ENCODE measurements at places on chromosomes 5 and 9.

DNA sequence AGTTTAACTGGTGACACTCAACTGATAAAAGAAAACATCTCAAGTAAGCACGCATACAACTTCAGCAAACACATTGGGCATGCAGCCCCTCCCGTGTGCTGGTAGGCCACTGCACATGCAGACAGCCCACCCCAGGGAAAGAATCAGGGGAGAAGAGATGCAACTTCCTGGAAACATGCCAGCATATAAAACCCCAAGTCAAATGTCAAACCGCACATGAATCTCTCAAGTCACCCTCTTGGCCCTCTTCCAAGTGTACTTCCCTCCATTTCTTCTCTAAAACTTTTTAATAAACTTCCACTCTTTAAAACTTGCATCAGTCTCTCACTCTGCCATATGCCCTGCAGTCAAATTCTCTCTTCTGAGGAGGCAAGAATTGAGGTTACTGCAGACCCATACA lies 732.7 kb downstream of the SEMA5A start:
- no peak for DNase-seq

- DNase-seq: no peak
Observed at GRCh38 chr5:80406980-80407734, 707 bp upstream of the ZFYVE16 start.

GRCh38 chr9:27474305-27474704 lies 49.8 kb upstream of the IFNK start:
- DNase-seq: no peak

DNA sequence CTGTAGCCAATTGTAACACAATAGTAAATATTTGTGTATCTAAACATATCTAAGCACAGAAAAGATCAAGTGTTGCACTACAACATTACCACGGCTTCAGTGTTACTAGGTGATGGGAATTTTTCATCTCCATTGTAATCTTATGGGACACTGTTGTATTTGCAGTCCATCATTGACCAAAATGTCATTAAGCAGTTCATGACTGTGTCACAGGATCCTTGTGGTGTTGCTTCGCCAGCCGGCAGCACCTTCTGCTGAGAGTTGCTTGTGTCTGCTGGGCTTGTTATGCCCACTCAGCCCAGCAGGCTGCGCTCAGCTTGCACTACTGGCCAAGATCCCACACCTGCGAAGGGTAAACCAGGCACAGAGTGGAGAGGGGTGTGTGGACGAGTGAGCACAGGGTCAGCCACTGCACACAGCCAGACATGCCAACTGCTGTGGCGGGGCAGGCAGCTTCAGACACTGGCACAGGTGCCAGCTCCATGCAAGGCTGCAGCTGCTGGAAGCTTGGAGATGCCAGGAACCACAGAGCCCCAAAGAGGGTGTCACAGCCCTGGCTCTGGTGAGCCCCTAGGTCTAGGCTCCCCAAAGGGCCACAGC lies 273.7 kb downstream of the CETN3 start:
- no peak for DNase-seq

GRCh38 chr9:131672451-131672850 lies 67.4 kb downstream of the RAPGEF1 start:
- no peak for DNase-seq

DNA sequence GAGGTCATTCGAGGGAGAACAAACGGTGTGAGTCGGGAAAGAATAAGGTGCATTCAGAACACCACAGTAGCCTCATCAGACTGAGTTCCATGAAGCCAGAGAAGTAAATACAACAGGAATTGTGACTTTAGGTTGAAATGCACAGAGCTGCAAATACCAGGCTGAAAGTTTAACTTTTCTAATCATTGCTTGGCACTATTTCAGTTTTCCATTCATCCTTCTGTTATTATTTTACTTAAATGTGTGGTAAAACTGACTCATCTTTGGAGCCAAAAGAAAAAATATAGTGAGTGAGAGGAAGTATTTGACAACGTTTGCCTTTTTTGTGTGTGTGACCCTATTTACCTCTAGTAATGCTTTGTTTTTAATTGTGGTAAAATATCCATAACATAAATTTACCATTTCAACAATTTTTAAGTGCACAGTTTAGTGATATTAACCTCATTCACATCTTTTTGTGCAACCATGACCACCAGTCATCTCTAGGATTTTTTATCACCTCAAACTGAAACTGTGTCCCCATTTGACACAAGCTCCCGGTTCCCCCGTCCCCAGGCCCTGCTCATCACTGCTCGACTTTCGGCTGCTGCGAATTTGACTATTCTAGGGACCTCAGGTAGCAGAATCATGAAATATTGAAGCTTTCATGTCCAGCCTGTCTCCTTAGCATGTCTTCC lies 166.8 kb downstream of the HSD17B3 start:
- DNase-seq: no peak

- DNase-seq: no peak
Observed at GRCh38 chr5:98773214-98773463, 324 bp upstream of the RGMB start.

- DNase-seq: no peak
Observed at GRCh38 chr5:173229966-173230689, 4.9 kb downstream of the NKX2-5 start.

DNA sequence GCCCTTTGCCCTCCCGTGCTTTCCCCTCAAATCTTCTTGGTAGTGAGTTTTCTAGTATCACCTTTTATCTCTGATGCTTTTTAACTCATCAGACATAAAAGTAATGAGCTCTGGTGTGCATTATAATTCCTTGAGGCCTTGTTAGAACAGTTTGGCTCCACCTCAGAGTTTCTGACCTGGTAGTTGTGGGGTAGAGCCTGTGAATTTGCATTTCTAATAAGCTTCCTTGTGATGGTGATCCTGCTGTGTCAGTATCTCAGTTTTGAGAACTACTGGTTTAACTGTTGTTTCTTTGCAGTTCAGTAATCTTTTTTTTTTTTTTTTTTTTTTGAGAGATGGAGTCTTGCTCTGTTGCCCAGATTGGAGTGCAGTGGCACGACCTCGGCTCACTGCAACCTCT lies 31.1 kb downstream of the UBE2D2 start:
- DNase-seq: no peak

DNA sequence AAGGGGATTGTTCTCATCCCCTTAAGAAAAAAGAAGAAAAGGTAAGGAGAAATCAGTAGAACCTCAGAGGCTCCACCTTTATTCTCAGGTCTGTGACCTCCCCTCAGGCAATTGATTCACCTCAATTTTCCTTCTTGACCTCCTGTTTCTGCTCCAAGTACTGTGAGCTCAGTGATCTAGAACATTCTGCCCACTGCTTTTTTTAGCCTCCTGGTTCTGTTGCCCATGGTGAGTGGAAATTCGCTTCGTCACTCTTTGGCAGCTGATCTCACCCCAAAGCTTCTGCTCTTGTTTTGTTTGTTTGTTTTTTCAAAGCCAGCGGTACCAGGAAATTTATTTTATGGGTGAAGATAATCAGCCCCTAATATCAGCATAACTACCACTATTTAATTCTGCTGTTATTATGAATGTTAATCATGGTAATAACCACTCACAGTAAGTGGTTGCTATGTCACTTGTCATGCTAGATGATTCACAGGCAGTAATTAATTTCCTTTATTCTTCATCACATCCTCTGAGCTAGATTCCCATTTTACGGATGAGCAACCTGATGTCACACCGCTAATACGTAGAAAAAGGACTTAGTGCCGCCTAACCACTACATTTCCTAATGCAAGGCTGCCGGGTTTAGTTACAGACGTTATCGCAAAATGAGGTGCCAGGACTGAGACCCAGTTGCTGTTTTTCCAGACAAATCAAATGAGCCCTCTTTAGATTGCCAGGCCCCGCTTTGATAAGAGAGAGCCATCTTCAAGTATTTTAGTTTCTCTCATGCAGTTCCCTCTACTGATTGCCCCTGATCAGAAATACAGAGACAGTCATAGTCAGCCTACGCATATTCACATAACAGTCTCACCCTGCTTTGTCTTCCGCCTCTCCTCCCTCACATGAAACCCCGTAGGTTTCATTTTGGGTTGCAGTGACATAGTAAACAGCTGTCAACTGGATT lies 78.2 kb downstream of the CYFIP2 start:
- DNase-seq: no peak

DNA sequence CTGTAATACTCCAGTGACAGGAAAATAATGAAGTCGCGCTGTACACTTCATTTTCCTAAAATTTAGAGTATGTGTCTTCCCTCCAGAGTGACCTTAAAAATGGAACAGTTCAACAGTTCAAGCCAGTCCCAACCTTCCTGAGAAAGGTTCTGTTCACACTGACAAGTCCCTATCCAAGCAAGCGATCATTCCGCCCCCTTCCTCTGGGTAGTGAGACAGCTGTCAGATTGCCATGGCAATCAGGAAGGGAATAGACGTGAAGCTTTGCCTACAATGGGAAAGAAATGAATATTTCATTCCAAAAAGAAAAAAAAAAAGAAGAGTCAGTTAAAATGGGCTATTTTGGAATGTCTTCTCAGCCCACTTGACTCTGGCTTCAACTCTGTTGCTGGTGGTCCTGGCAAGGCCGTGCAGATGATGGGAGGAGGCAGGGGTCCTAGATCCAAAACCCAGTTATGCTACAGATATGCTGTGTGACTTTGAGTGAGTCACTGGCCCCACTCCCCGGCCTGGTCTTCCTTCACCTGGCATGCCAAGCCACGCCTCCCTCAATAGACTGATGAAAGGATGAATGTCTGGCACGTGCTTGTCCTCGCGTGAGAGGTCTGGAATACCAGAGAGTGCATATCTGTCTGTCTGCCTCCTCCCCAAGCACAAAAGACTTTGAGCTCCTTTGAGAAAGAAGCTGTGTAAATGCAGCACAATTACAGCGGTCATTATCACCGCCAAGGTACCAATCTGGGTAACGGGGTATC lies 165.8 kb upstream of the WWC1 start:
- no peak for DNase-seq

DNA sequence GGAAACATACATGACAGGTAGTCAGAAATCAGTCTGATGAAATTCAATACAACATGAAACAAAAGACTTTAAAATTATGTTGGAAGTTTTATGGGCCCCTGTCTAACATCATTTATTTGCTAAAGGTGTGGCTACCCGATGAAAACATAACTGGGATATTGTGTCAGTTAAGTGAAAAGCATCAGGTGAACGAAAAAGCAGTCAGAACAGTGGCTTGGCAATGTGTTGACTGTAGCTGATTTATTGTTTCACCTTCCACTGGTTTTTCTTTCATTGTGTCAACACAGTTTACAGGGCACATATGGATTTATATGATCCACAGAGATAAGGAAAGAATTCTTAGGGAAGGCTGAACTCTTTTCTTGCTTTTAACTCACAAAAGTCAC lies 429.6 kb upstream of the ZNF608 start:
- DNase-seq: no peak

GRCh38 chr9:114898741-114899140 lies 31.6 kb downstream of the TNFSF8 start:
- peak; percentile 91 for DNase-seq

- peak; percentile 68 for DNase-seq
Observed at GRCh38 chr5:126499853-126500342, 76.7 kb downstream of the GRAMD2B start.

GRCh38 chr5:125582352-125582751 lies 835.9 kb upstream of the ZNF608 start:
- DNase-seq: no peak

GRCh38 chr9:106092083-106092482 lies 397.7 kb downstream of the TMEM38B start:
- no peak for DNase-seq

- DNase-seq: no peak
Observed at GRCh38 chr9:35738924-35739323, 6.5 kb downstream of the CREB3 start.

- no peak for DNase-seq
Observed at GRCh38 chr9:97468658-97469448, 32.6 kb upstream of the TMOD1 start.

GRCh38 chr9:4905135-4905490 lies 80.0 kb upstream of the JAK2 start:
- no peak for DNase-seq

DNA sequence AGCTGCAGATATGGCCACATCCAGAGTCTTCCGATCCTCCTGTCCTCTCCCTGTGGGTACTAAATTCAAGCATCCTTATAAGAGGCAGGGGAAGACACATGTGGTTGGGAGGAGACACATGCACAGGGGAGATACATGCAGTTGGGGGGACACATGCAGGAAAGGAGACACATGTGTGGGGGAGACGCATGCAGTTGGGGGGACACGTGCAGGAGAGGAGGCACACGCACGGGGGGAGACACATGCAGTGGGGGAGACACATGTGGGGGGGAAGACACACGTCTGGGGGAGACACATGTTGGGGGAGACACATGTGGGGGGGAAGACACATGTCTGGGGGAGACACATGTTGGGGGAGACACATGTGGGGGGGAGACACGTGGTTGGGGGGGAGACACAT lies 21.2 kb upstream of the OLFM1 start:
- no peak for DNase-seq

- DNase-seq: no peak
Observed at GRCh38 chr9:134777153-134777552, 103.5 kb upstream of the FCN2 start.

DNA sequence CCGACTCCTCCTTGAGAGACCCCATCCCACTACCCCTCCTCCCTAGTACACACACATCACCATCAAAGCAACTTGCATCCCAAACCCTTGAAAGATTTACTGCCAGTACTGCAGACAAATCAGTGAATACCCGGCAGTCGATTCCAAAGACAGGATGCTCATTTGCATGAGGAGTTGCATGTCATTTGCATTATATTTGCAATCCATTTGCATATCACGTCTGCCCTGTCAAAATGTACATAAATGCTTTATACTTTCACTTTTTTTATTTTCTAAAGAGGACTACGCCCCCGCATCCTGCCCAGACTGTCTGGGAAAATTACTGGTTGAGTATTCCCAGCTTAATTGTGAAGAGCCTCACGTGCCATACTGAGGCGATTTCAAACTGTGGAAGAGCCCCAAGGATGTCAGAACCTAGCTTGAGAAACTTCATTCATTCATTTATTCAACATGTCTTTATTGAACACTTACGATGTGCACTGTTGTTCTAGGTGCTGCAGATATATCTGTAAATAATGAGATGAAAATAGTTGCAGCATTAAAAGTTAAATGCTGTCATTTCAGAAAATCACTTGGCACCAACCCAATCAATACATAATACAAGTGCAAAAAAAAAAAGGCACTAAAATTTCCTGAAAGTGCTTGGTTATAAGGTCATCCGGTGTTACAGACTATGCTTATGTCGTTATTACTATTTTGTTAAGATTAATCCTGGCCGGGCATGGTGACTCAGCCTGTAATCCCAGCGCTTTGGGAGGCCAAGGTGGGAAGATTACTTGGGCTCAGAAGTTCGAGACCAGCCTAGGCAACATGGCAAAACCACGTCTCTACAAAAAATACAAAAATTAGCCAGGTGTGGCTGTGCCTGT lies 17.2 kb upstream of the SIL1 start:
- DNase-seq: no peak

DNA sequence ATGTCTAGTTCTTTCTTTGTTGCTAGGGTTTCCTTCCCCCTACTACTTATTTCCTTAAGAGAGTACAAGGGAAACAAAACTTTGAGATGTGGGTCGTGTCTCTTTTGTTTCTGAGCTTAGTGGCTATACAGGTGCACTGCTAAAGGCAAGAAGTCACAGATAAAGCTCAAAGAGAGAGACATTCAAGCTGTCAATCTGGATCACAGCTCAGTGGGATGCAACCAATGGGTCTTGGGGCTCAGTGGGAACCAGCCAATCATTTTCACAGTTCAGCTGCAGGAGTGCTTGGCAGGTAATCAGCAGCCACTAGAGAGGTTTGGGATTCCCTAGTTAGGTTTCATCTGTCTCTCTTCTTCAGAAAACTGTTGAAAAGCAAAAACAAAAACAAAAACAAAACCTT lies 135.4 kb upstream of the SGCD start:
- no peak for DNase-seq

All from CD4-positive, alpha-beta T cell treated with Interleukin-6 at 100 ng/mL for 8 hours (primary cell).